Inflammatory macrophage (primary cell): ENCODE measurements at places on chromosomes 16 and 17.
A peak's percentile ranks its signal among the peaks of the same experiment; 100 is the strongest.

DNA sequence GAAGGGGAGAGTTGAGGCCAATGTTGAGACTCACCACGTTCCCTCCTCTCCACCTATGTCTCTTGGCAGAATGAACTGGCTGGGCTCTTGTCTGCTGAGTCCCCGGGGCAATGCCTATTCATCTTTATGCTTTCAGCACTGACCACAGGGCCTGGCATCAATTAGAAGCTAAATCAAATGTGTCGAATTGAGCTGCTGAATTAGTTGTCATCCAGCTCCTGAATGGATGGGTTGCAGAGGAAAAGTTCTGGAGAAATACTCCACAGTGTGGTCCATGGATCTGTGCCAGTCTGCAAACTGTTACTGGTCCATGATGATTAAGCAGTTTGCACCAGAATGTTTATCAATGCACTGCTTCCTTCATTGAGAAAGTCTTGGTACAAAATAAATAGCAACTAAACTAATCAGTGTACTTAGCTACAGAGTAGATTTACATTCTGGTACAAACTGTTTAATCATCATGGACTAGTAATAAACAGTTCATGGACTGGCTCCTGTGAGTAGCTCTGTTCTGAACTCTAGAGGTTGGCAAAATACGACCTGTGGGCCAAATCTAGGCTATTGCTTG lies 4.6 kb downstream of the CNGB1 start:
- DNase-seq, result no peak

GRCh38 chr16:20899477-20900298 lies 470 bp downstream of the DCUN1D3 start:
- DNase-seq, result peak; percentile 16

GRCh38 chr17:77853191-77853977 lies 105.1 kb upstream of the TNRC6C start:
- no peak for DNase-seq

GRCh38 chr17:65219124-65219523 lies 82.0 kb downstream of the RGS9 start:
- DNase-seq, result no peak

GRCh38 chr17:74078363-74078941 lies 125.0 kb upstream of the RPL38 start:
- no peak for DNase-seq

GRCh38 chr17:66507982-66508760 lies 205.8 kb downstream of the PRKCA start:
- no peak for DNase-seq

GRCh38 chr17:28570716-28571360 lies 486 bp downstream of the PIGS start:
- DNase-seq, result no peak

GRCh38 chr16:100989-101388 lies 23.0 kb downstream of the MPG start:
- DNase-seq, result no peak

DNA sequence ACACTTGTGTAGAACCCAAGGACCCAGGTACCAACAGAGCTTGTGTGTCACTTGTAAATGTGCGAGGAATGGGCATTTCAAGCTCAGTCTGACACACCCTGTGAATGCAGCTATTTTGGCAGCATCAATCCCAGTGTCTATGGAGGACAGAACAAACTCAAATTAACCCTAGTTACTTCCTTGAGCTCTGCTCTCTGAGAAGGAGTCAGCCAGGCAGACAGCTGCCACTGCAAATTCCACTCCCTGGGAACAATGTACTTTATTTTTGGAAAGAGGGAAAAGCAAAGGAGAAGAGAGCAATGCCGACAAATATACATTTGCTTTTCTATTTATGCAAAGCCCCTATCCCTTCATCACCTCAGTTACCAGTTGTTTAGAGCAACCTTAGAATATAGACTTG lies 48.4 kb upstream of the NOG start:
- no peak for DNase-seq

DNA sequence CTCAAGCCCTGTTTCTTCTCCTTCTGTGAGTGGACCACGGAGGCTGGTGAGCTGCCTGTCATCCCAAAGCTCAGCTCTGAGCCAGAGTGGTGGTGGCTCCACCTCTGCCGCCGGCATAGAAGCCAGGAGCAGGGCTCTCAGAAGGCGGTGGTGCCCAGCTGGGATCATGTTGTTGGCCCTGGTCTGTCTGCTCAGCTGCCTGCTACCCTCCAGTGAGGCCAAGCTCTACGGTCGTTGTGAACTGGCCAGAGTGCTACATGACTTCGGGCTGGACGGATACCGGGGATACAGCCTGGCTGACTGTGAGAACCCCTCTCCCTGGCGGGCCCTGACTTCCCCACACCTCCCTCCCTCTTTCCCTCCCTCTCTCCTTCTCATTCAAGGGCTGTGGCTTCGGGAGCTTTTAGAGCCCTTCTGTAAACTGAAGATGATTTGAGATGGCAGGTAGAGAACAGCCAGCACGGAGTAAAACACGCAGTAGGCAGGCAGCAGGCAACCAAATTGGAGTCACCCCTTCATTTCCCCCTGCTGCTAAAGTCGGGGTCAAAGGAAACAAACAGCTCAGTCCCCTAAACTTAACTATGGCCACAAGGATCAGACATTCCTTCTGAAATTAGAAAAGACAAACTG lies 3.9 kb downstream of the SPACA3 start:
- DNase-seq, result no peak

DNA sequence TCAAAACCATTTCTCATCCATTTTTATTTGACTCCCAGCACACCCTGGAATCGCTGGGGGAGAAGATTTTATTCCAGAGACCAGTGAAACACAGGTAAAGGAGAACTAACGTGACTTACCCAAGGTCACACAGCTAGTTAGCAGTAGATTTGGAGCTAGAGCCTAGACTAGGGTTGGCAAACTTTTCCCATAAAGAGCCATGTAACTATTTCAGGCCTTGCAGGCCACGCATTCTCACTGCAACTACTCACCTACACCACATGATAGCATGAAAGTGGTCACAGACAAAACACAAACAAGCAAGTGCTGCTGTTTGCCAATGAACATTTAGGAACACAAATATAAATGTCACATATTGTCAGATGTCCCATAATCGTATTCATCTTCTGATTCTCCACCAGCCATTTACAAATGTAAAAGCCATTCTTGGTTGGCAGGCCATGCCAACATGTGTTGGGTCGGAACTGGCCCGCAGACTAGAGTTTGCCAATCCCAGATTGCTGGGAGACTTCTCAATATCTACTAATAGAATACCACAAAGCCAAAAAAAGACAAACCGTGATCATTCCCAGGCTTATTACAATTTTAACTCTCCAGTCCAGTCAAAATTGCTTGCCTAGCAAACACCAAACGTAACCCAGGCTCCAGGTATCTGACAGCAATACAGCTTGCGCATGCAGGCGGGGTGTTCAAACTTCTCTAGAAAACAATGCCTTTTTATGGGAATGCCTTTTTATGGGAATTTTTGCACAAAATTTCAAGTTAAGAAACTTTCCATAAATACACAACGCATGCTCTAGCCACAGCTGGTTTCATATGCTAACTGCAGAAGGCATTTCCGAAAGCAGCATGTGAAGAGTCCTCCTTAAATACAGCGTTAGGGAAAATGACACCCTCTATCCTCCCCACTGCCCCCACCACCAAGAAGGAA lies 20.9 kb downstream of the ZFHX3 start:
- no peak for DNase-seq

- DNase-seq, result no peak
Measured at GRCh38 chr16:77459534-77460254, 24.9 kb upstream of the ADAMTS18 start.

- no peak for DNase-seq
Measured at GRCh38 chr17:35745246-35745645, 7.8 kb downstream of the GAS2L2 start.

- no peak for DNase-seq
Measured at GRCh38 chr16:50286681-50287080, 20.3 kb downstream of the ADCY7 start.

- no peak for DNase-seq
Measured at GRCh38 chr17:79045001-79045729, 21.2 kb downstream of the C1QTNF1 start.
